NCI-H1092 treated with DMSO at 0.1 percent for 48 hours (cell line): ENCODE measurements at places on chromosomes 3 and 15.

DNA sequence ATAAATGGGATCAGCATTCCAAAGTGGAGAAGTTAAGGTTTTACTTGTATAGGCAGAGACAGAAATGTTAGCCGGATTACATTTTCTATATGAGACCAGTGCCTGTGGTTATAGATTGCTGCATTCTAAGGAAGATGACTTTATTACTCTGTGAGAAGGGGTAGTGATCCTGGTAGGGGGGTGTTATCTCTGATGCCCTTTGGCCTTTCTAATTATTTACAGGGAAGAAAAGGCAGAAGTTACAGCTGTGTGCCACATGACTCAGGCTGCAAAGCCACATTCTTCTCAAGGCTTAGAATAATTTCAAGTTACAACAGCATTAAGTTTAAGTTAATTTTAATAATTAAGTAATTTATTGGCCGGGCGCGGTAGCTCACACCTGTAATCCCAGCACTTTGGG lies 2.2 kb upstream of the TMC3 start:
- DNase-seq = no peak

GRCh38 chr15:45392584-45392855 lies 14.2 kb upstream of the GATM start:
- DNase-seq = no peak

DNA sequence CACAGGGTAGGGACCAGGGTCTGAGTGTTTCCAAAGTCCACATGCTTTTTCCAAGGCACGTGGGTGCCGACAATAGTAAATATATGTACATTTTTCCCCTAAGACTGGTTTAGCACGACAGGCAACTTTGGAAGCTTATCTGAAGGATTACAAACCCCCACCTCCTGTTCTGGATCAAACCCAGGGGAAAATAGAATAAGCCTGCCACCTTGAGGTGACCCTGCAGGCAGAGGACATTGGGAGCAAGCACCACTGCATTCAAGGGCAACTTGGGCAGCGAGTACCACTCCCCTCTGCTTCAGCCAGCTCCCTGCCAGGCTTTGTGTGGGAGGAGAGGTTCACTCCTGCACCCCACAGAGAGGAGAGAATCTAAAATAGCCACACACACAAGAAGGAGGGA lies 44.8 kb downstream of the KBTBD12 start:
- peak; percentile 34 for DNase-seq

DNA sequence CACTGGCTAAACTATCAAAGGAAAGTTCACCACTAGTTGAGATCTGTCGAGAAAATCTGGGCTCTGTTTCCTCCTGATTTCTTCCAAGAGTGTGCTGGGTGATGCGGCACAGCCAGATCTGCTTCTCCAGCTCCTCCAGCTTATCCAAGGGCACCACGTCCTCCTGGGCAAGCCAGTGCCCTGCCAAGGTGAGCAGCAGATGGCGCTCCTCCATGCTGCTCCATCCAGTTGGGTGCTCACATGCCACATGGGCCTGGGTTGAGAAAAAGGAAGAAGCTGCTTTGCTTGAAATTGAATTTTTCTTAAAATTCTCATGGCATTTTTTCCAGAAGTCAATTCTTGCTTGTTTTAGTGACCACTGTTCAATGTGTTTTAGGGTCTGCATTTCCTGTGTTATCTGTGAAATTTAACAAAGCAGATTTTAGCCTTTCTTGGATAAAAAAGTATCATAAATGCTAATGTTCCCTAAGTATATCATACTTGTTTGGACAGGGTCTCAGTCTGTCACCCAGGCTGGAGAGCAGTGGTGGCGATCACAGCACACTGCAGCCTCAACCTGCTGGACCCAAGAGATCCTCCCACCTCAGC lies 47.3 kb downstream of the EIF3J start:
- DNase-seq = no peak

DNA sequence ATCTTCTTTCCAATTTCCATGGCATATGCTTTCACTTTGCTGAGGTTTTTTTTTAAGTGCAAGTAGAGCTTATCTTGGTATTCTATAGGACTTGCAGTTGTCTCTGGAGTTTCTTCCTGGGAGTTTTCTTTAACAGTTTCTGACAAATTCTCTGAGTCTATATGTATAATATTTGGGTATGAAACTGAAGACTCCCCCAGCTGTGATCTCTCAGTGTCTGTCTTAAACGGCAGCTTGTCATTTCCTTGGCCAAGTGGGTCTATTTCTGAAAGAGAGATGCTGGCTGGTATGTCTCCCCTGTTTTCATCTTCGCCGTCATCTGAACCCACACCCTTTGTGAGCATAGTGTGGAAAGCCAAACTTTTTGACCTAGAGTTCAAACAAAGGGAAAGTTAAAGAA lies 73.3 kb upstream of the PTX3 start:
- no peak for DNase-seq
